ENCODE measurements at places on chromosomes 4 and X. TPM values are rescaled to one million over a fixed set of nuclear protein-coding genes. Genes with fewer than 3 reads are reported as not detected.

The KLB gene
- total RNA-seq = not detected

DNA sequence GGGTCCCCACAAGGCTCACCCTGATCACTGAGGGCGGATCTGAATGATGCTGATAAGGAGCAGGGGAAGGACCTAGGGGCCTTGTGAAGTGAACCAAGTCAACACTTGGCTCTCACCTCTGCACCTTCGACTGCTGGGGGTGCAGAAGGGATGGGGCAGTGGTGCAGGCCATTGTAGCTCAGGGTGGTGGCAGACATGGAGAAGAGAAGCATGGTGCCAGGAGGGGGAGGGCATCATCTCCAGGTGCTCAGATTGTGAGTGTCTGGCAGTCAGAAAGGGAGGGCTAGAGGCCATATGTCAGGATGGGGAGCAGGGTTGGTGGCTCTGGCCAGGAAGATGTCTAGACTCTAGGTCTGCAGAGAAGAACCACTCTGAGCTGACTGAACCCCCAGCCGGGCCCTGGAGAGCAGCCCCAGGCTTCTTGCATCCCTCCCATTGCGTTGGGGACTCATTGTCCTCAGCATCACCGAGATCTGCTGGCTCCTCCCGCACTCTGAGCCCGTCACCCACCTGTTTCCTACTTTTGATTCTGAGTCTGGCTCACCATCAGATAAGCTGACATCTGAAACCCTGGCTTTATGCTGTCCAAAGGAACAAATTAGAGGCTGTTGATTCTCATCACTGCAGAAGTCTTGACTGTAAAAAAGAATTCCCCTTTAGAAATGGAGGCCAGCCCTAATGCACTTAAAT, 3.8 kb downstream of the APLN start:
- peaks cover 44% of the 10 kb centered on the region for H3K27me3 ChIP-seq
- H3K36me3 ChIP-seq = no peaks in the 10 kb centered on the region
- H3K4me3 ChIP-seq = no peak overlapping the region

DNA sequence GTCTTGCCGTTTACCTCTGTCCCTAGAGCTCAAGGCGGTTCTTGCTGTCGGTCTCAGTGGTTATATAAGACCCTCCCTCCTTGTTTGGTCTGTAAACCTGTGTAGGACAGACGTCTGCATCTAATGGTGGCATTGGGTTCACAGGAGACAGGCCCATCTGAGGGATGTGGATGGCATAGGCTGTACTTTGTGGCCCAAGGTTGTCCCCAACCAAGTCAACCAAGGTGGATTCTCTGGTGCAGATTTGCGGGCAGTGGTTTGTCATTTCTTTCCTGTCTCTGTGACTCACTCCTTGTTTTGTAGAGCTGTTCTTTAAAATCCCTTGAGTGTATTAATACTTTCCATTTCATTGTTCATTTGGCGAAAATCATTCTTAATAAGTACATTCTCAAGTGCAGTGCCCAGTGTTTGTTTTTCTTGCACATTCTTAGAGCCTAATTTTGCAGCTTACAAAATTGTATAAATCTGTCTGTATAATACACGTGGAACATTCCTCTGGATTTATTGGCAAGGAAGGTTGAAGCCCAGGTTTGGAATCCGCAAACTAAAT, 68.0 kb upstream of the TLR2 start:
- no peak overlapping the region for H3K27ac ChIP-seq
- H3K36me3 ChIP-seq = peaks cover 14% of the 10 kb centered on the region
- H3K4me1 ChIP-seq = peaks cover 11% of the 10 kb centered on the region
- DNase-seq = no peak
- no peak overlapping the region for H3K4me3 ChIP-seq
- no peaks in the 10 kb centered on the region for H3K27me3 ChIP-seq

DNA sequence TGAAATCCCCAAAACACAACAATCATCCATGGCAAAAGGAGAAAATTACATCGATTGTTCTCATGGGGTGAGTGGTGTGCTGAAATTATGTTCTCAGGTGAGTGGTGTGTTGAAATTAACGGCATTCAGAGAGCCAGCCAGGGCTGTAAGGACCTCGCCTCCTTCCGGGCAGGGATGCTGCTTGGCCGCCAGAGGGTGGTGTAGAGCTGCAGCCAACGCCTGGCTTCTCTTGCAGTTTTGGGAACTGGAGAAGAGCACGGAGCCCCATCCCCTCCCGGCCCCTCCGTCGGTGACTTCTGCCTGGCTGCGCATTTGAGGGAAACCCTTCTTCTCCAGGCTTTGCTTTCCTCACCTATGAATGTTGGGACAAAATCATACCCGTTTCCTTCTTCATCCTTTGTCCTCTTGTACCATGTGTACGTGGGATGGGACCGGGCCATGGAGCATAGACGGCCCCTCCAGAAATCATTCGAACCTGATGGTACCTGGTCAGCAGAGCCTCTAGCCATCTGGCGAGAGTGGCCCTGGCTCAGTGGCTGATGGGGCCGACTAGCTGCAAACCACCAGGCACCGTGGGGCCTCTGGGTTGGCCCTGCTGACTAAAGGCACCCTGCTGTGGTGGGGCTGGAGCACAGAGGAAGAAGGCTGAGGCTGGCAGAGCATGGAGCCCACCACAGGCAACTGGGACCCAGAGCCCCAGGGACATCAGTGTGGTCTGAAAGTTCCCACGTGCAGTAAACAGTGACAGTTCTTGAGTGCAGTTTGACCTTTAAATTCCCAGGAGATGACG, 28.4 kb downstream of the TRMT44 start:
- no peaks in the 10 kb centered on the region for H3K36me3 ChIP-seq
- no peaks in the 10 kb centered on the region for H3K4me1 ChIP-seq
- H3K27me3 ChIP-seq = no peaks in the 10 kb centered on the region

DNA sequence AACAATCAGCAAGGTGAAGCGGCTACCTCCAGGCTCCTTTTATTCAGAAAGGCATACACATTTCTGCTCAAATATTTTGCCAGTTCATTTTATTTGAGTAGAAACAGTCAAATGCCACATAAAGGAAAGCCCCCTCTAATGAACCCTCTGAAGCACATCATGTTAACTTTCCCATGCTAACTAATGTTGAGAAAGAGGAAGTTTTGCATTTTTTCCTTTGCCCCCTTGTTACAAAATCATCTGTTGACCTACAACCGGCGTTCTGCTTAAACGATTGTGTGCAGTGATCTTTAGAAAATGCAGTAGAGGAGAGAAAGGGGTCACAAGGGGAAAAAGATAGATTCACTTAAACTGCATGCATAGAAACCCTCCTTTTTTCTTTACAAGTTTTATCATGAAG, 25.2 kb upstream of the ATXN3L start:
- no peak overlapping the region for H3K27ac ChIP-seq
- no peak overlapping the region for H3K4me3 ChIP-seq
- no peaks in the 10 kb centered on the region for H3K36me3 ChIP-seq
- DNase-seq = no peak

DNA sequence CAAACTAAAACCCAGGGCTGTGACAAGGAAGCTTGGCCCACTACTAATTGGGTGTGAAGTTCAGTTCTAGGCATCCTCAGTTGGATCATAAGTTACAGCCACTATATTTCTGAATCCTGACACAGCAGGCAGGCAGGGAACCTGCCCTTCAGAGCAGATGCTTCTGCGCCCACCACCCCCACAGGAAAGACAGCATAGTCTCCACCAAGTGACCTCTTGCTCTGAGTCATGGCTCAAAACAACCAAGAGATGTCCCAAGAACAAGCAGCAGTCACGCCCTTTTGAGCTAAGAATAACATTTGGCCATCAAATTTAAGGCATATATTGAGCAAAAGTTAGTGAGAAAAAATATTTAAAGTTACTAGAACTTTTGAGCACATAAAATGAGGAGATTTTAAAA, 170.7 kb upstream of the SMARCAD1 start:
- DNase-seq = peak; percentile 14
- no peak overlapping the region for H3K27ac ChIP-seq
- no peaks in the 10 kb centered on the region for H3K36me3 ChIP-seq
- no peaks in the 10 kb centered on the region for H3K27me3 ChIP-seq

DNA sequence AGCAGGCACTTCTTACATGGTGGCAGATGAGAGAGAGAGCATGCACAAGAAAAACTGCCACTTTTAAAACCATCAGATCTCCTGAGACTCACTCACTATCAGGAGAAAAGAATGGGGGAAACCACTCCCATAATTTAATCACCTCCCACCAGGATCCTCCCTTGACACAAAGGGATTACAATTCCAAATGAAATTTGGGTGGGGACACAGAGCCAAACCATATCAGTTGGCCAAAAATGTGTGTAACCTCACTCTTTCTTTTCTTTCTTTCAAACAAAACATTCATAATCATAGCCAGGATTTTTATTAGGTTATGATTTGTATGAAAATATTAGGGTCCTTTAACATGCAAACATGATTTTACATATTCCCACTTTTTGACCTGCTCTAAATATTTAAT, 222.1 kb downstream of the PCDH18 start:
- DNase-seq = no peak
